ENCODE measurements at places on chromosomes 5 and 9. TPM values are rescaled to one million over a fixed set of nuclear protein-coding genes. Genes with fewer than 3 reads are reported as not detected.

DNA sequence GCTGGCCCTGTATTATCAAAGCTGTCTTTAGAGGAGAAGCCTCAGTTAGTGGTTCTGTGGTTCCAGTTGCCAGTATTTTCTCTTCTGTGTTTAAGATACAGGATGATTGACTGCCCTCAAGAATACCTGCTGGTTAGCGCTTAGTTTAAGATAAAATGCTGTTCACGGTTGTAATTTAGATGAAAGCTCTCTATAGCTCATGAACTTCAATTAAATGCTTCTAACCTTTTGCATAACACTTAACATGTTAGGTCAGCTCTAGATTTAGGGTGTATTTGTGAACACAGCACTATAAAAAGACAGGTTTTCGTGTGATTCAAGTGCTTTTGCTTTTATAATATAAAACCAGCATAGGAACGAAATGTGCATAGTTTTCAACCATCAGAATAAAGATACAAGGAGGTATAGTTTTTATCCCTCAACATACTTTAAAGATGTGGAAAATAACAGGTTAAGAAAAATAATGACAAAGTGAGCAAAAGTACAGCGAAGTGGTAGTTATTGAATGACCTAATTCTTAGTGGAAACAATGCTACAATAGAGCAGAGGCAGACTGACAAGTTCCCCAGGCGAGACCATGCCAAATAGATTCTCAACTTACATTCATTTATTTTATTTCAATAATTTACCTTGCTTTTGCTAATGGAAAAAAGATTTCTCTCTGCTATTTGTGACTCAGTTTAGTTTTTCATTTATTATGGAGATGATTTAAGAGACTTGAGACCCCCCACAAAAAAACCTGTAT lies 602.6 kb upstream of the DMAC1 start:
- no peak for DNase-seq

DNA sequence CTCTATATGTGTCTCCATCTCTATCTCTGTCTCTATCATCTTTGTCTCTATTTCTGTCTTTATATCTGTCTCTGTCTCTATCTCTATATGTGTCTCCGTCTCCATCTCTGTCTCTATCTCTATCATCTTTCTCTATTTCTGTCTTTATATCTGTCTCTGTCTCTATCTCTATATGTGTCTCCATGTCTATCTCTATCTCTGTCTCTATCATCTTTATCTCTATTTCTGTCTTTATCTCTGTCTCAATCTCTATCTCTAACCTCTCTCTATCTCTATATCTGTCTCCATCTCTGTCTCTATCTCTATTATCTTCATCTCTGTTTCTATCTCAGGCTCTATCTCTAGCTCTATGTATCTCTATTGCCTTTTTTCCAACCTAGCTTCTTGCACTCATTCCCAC lies 37.0 kb downstream of the IRX4 start:
- DNase-seq = no peak

DNA sequence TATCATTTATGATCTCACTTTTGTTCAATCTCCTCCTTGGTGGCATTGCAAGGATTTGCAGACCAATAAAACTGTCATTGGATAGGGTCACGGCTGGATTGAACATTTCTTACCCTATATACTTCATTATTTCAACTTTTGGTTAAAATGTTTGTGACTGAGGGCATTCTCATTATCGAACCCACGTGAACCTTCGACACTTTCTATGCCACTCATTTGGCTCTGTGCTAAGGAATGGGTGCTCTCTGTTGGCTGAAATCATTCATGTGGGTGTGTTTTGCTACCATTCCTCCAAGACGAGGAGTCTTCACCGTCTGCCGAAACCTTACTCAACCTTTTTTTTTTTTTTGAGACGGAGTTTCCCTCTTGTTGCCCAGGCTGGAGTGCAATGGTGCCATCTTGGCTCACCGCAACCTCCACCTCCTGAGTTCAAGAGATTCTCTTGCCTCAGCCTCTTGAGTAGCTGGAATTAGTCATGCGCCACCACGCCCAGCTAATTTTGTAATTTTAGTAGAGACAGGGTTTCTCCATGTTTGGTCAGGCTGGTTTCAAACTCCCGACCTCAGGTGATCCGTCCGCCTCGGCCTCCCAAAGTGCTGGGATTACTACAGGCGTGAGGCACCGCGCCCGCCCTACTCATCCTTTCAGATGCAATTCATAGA lies 62.5 kb downstream of the CSNK1A1 start:
- no peak for DNase-seq

DNA sequence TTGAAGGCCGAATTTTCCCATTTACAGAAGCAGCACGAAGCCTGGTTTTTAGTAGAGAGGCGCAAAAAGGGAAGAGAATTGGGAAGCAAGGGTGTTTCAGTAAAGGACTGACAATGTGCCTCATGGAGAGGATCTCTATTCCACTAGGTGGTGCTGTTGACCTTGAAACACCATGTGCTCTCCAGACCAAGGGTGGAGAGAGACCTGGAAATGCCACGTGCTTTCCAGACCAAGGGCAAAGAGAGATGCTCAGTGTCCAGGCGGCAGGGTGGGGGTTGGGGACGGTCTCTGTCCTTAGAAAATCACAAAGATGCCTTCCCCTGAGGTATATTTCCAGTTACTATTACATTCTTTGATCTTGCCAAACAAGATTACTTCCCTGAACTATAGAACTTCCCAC lies 425.3 kb downstream of the CSNK1G3 start:
- DNase-seq = no peak

DNA sequence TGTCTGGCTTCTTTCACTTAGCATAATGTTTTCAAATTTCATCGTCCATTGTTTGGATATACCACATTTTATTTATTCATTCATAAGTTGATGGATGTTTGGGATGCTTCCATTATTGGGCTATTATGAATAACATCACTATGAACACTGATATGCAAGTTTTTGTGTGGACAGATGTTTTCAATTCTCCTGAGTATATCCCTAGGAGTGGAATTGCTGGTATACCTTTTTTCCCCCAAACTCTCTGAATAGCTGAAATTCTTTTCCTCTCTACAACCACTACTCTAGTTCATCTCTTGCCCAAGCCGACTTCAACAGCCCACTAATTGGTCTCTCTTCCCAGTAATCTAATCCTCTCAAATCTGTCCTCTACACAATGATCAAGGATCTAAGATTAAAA lies 4.7 kb upstream of the ZFR start:
- no peak for DNase-seq

- DNase-seq = no peak
These were observed 310.7 kb downstream of the ASTN2 start for GRCh38 chr9:117104206-117104605.

The INSL4 gene
- not detected for total RNA-seq

The ST8SIA4 gene
- 5.5 TPM for total RNA-seq

GRCh38 chr5:180294913-180295555 lies 3.2 kb upstream of the MAPK9 start:
- DNase-seq = no peak

- DNase-seq = no peak
These were observed 1.8 kb downstream of the MARCHF6 start for GRCh38 chr5:10355071-10355889.

Data from progenitor cell of endocrine pancreas (in vitro differentiated cells).